H7 (cell line): ENCODE measurements at places on chromosomes 7 and 10.

GRCh38 chr10:84184517-84184916 lies 9.8 kb upstream of the CDHR1 start:
- DNase-seq = no peak

GRCh38 chr7:149875396-149875795 lies 1.6 kb downstream of the ATP6V0E2 start:
- no peak for DNase-seq

DNA sequence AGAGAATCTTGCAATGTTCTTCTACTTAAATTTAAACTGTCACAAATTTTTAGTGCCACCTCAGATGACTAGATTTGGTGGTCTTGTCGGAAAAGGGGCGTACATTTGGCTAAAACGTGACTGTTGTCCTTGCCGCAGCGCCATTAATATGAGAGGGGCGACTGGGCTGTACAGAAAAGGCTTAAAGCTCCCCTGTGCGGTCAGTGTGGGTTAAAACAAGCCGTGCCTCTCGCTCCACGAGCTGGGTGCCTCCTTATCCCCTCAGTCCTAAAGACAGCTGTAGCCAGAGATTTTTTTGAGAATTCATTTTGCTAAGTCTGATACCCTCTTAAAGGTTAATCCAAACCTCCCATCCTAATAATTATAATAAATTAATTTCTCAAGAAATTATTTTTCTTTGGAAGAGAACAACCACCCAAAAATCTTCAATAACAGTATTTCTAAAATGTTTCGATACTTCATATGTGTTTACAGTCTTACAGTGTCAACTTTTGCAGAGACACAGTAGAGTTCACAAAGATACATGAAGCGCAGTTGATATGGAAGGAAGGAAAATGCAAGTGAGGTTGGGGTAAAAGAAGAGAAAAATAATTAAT lies 68.6 kb downstream of the C7orf25 start:
- peak; percentile 40 for DNase-seq

GRCh38 chr10:87656431-87657072 lies 3.1 kb upstream of the PAPSS2 start:
- peak; percentile 67 for DNase-seq

DNA sequence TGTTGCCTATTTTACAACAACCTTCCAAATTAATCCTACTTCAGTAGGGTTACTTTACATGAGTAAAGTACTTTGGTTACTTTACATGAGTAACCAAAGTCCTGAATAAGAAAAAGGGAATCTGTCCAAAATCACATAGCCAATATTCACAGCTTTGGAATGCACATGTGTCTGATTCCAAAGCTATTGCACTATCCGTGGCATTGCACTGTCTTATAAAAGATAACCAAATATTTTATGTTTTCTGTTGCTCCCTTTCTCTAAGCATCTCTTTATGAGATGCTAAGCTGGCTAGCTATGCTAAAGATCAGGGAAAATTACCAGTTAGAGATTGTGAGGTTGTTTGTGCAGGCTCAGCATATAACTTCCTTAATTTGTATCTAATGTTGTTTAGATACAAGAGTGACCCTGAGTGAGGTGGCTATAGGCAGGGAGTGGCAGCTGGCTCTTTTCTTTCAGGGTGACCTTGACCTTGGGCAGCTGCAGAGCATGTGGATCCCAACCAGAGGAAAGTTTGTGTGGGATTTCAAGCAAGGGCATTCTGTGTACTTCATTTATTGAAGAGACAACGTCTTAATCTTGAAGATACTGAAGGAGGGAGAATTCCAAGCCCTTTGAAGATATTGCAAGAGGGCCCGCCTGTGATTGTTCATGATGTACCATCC lies 366.1 kb upstream of the ANKRD30A start:
- DNase-seq = no peak

- no peak for DNase-seq
Measured at GRCh38 chr10:59227136-59227673, 50.8 kb downstream of the PHYHIPL start.

GRCh38 chr7:152521420-152522337 lies 85.9 kb upstream of the KMT2C start:
- DNase-seq = no peak

- no peak for DNase-seq
Measured at GRCh38 chr7:29019387-29019786, 61.3 kb upstream of the TRIL start.

DNA sequence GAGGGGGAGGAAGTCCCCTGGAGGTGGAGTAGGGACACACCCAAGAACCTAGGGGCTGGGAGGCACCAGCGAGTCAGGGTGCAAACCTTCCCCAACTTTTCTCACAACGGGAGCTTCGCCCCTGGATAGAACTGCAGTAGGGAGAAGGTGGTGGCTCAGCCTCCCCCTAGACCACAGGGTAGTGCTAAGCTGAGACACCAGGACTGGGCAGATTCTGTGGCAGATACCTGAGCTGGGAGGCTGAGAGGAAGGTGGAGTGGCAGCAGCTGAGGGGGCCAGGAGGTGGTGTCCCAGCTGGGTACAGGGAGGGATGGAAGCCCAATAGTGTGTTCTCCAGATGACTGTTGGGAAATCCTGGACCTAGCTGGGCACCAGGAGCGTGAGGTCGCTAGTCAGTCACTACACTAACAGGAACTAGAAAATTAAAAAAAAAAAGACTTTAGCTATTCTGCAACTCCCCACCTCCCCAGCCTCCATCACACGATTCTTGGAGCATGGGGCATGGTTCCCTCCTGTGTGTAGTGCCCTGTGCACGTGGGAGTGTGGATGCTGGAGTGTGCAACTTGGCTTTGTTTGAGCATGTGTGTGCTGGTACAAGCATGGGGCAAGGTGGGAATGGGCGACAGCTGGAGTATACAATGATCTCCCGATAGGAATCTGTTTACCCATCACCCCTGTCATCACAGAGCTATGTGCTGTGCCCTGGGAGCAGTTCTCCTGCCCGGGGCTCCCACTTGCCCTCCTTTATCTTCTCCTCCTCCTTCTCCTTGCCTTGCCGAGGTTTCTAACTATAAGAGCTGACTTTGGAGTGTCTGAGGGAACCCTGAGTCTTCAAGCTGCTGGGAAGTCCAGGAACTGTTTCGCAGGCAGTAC lies 8.8 kb upstream of the TRPV6 start:
- no peak for DNase-seq

DNA sequence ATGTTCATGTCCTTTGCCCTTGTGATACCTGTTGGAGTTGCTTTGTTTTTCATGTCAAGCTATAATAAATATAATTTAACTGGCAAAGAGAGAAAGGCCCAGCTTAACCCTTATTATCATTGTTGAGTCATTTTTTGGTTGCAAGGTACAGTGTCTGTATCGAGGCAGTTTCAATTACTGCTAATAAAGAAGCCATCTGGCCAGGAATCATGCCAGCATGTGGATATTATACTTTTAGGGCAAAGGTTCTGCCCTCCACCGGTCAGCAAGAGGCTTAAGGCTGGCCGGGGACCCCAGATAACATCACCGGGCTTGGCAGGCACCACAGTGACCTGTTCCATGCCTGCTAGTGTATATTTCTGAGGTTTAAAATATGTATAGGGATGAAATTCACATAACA lies 9.0 kb upstream of the CYP3A4 start:
- no peak for DNase-seq

- no peak for DNase-seq
Measured at GRCh38 chr10:91200314-91201212, 19.9 kb upstream of the PCGF5 start.

GRCh38 chr7:20079080-20079479 lies 138.1 kb downstream of the MACC1 start:
- DNase-seq = no peak

DNA sequence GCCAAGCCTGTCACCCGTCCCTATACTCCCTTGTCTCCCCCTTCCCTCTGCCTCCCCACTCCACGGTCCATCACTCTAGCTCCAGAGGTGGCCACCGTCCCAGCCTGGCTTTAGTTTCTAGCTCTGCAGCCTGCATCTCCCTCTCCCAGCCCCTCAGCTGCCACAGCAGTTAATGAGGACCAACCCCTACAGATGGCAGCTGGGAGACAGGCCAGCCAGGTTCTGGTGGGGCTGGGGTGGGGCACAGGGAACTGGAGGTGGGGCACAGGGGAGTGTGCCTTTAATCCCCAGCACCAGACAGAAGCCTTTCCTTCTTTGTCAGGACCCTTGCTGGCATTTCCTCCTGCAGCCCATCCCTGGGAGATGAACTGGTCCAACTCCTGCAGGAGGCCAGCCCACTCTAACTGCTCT lies 21.1 kb downstream of the UNC5B start:
- no peak for DNase-seq

DNA sequence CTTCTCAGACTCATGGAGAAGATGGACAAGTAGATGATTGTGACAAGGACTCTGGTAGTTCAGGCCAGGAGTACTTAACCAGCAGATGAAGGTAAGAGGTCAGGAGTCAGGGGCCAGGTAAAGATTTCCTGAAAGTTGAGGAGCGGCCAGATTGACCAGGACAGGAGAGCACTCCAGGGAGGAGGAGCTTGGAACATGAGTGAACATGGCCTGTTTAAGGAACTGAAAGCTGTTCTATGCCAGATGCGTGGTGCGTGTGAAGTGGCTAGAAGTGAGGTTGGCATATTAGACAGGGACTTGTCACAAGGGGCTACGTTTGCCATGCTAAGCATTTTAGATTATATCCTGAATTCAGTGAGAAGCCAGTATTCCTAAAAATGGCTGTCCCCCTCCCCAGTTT lies 157.2 kb downstream of the WNT2 start:
- DNase-seq = no peak

GRCh38 chr10:81848514-81848913 lies 26.5 kb upstream of the NRG3 start:
- no peak for DNase-seq

DNA sequence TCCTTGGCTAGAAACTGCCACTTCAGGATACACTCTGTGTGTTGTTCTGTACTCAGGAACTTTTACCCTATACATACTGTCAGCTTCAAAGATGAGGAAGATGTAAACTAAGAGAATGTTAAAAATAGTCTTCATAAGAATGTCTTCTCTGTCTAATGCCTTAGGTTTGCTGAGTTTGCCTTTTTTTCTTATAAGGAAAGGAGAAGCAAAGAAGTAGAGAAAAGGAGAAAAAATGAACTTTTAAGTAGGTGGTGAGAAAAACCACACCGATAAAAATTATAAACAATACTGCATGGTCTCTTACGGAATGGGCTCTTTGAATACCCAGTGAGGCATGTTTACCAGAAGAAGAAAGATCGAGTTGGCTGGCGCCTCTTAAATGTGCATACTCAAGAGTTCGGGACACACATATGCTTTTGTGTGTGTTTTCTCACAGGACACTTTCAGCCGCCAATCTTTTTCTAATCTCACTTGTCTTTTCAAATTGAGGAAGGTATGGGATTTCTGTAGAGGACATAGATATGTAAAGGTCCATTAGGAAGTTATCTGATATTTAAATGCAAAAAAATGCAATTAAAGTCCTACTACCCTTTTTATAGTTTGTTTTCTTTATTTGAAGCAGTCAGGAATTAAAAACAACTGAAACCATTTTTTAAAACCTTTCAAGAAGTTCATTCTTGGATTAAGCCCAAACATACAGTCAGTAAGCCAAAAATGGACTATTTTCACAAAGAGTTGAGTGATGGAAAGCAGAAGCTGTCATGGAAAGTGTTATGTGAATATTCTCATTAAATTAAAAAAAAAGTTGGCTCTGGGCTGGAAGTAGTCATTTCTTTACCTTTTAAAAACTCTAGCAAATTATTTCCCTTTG lies 100.6 kb upstream of the MDFIC start:
- DNase-seq = no peak

- DNase-seq = no peak
Measured at GRCh38 chr10:52226197-52226847, 87.8 kb upstream of the DKK1 start.

- no peak for DNase-seq
Measured at GRCh38 chr10:121404611-121405010, 193.6 kb downstream of the FGFR2 start.
